ENCODE measurements at places on chromosomes 3 and 15.

GRCh38 chr3:194270627-194271459 lies 80.3 kb downstream of the CPN2 start:
- DNase-seq = no peak

DNA sequence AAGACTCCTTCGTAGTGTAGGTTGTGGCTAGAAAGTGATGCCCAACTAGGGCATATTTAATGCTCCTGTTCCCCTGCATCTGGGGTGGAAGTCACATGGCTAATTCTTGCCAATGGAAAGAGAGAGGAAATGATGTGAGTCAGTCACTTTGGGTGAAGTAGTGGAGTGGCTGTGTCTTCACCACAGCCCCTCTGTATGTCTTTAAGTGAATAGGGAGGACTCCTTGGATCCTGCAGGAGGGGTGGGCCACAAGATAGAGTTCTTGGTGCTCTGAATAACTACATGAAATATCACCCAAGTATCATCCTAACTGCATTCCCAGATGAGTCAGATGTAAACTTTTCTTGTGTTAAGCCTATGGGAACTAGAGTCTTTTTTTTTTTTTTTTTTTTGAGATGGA lies 17.8 kb upstream of the MB21D2 start:
- no peak for DNase-seq

DNA sequence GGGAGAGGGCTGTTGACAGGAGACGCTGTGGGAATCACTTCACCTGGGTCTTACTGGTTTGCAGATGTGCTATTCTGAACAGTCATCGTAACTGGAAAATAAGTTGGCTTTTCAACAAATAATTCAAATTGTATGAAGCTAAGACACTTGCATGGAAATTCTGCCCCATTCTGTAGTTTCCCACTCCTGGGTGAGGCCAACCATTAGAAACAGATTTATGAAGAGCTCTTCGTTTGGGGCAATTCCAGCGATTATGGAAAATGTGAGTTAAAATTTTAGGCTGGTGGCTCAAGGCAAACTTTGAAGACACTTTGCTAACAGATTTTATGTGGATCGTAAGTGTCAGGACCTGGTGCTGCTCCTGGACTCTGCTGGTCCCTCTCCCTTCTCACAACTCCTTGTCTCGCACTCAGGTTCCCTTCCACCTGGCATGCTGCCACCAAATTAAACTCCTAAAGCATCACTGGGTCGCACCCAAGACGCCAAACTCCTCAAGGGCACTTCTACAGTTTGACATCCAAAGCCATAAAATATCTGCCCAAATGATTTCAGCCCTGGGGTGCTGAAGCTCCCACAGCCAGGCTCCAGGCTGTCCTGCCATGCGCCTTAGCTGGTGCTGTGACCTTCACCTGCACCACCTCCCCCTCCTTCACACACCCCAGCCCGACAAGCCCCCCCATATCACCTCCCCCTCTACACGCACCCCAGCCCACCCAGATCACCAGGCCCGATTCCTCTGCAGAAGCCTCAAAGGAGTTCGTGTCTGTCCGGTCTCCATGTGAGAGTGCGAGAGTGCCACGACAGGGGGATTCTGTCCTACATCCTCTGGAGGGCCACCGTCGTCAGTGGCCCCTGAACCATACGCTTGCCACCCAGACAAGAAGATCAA lies 138.4 kb downstream of the NSMCE3 start:
- no peak for DNase-seq

DNA sequence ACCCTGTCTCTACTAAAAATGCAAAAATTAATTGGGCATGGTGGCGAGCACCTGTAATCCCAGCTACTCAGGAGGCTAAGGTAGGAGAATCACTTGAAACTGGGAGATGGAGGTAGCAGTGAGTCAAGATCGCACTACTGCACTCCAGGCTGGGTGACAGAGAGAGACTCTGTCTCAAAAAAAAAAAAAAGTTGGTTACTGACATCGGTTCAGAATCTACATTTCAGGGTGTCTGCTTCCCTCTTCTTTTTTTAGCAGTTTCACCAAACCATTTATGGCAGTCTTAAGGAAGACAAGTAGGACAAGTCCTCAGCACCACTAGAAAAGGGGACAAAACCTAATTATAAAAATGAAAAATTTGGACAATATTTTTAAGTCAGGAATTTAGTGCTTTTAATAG lies 3.3 kb upstream of the USP4 start:
- DNase-seq = no peak

- no peak for DNase-seq
Measured at GRCh38 chr3:18079739-18080138, 337.3 kb upstream of the TBC1D5 start.

- DNase-seq = no peak
Measured at GRCh38 chr15:96333131-96334016, 2.9 kb downstream of the NR2F2 start.

DNA sequence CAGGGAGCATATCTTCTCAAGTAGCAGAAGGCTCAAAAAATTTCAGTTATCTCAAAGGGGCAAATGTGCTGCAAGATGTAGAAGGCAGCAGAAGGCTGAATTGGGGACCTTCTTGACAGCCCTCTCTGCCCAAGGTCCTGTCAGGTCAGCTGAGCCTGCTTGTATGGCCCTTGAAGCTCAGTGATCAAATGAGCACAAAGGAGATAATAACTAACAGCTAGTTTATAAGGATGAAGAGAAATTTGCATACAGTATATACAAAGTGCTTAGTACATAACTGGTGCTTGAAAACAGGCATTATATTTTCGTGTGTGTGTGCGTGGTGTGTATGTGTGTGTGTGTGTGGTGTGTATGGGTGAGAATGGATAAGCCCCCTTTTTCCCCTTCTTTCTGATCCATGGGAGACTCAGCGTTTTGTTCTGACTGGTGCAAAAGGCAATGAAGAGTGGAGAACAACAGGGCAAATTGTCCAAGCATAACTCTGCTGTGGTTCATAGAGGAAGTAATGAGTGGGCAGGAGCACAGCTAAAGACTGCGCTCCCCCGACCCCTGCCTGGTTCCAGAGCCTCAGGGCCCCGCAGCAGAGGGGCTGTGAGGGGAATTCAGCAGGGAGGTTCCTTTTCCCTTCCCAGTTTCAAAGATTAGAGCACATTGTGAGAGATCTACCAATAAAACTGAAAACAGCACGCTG lies 356.8 kb upstream of the NR2F2 start:
- no peak for DNase-seq

DNA sequence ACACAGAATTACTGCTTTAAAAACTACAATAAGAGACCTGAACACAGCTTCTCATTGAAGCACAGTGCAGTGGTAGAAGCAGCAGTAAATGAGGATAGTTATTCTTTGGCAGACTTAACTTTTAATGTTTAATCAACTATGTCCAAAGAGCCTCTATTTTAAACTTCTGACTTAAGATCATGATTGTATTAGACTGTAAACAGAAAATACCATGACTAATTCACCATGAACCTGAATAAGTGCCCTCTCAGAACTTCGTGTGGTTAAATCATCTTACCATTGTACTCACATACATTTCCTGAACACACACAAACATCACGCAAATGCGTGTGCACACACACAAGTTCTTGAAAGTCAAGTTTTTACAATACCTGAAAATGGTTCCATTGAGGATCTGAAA lies 13.9 kb downstream of the CEP152 start:
- DNase-seq = no peak

DNA sequence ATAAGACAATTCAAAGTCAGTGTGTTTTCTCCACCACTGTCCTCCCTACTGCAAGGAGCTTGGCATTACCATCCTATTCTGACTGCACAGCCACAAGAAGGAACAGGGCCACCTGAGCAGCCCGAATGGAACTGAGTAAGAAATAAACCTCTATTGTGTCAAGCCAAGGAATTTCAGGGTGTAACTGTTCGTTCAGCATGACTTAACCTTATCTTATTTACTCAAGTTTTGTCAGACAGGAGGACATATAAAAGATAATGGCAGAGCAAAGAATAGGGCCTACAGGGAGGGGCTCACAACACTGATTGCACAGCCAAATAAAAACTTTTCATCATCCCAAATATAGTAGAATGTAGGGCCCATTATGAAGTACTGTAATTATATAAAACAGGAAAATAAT lies 236.1 kb downstream of the NEK10 start:
- no peak for DNase-seq

GRCh38 chr15:60352525-60352924 lies 45.3 kb downstream of the ANXA2 start:
- no peak for DNase-seq

DNA sequence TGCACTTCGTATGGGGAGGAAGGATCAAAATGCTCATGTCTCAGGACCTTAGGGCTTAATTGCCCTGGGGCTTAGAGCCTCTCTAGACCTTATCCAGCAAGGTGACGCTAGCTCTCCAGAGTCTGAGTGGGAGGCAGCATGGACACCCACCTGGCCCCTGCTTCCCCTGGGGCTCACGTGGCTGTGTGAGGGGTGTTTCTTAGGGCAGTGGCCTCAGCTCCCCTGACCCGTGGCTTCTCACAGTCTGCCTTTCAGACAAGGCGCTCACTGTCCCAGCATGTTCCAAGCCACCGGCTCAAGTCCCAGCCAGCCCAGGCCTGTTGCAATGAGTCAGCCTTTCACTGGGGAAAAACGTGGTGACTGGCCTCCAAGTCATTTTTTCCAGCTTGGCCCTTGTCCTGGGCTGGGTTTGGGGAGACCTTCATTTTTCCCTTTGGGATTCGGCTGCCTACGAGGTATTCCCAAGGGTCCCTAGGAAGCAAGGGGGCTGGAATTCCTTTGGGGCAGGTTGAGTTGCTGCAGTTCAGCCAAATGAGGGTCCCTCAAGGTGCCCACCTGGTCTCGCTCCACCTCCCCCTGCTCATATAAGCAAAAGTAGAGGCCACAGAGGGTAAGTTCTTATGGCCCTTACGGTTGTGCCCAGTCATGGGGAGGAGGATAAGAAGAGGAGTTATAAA lies 15.7 kb downstream of the BHLHE40 start:
- DNase-seq = no peak

- DNase-seq = no peak
Measured at GRCh38 chr3:132435224-132435910, 18.1 kb downstream of the DNAJC13 start.

- no peak for DNase-seq
Measured at GRCh38 chr3:50319181-50319893, 3.2 kb downstream of the HYAL2 start.

- no peak for DNase-seq
Measured at GRCh38 chr3:185365291-185366073, 2.5 kb downstream of the MAP3K13 start.

GRCh38 chr3:55720614-55721013 lies 233.5 kb upstream of the WNT5A start:
- DNase-seq = no peak

DNA sequence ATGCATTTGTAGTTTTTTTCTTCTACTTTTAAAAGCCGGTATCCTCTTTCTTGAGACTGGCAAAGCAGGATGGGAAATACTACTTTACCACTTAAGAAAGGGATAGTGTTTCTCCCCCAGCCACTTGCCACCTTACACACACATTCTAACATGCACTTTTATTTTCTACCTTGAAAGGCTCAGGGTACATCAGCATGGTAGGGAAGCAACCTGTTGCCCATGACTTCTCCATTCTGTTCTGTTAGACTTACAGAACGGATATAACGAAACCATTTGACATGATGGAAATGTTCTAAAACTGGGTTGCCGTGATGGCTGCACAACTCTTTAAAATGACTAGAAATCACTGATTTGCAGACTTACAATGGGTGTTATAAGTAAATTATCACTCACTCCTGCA lies 405.5 kb downstream of the SHQ1 start:
- no peak for DNase-seq

- DNase-seq = no peak
Measured at GRCh38 chr3:132433121-132433520, 15.8 kb downstream of the DNAJC13 start.

GRCh38 chr3:185406121-185406620 lies 43.2 kb downstream of the MAP3K13 start:
- DNase-seq = no peak

GRCh38 chr3:132749786-132750185 lies 27.6 kb upstream of the NPHP3 start:
- no peak for DNase-seq

DNA sequence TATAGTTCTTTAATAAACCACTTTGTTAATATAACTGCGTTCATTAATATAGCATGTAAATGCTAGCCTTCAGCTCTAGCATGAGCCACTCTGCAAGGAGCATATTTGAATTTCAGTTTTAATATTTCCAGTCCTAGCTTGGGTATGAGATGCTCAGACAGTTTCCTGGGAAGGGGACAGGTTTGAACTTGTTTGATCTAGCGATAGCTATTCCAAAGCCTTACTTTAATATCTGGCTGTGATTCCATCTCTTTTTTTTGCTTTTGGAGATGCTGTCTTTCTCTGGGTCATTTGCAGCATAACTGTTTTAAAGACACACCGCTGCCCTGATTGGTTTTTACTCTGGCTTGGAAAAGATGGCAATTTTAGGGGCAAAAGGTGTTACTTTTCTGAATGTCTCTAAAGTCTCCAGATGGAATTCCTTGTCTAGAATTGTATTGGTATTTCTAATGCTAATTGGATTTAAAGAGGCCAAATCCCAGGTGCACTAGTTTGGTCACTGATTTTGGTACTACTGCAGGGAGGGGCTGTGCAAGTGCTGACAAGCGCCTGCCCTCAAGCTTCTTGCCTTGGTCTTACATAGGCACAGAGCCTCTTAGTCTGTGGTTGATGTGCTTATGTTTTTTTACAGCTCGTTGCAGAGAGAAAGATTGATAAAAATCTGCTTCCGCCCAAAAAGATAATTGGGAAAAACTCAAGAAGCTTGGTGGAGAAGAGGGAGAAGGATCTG lies 2.8 kb downstream of the NISCH start:
- DNase-seq = no peak

GRCh38 chr15:40379853-40380252 lies 2.7 kb upstream of the KNSTRN start:
- DNase-seq = no peak

DNA sequence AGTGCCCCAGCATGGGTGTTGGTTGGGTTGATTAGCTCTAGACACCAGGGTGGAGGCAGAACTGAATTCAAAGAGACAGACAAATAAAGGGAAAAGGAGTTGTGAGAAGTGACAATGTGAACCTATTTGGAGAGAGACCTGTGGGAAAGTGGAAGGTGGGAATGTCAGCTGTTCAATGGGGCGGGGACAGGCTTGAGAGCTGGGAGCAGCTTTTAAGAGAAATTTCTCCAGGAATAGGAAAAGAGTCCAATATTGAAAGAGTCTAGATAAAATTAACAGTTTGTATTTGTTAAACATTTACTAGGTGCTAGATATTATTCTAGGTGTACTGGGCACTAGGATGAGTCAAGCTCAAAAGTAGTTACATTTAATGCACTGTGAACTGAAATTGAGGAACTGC lies 225.3 kb downstream of the GAP43 start:
- no peak for DNase-seq

DNA sequence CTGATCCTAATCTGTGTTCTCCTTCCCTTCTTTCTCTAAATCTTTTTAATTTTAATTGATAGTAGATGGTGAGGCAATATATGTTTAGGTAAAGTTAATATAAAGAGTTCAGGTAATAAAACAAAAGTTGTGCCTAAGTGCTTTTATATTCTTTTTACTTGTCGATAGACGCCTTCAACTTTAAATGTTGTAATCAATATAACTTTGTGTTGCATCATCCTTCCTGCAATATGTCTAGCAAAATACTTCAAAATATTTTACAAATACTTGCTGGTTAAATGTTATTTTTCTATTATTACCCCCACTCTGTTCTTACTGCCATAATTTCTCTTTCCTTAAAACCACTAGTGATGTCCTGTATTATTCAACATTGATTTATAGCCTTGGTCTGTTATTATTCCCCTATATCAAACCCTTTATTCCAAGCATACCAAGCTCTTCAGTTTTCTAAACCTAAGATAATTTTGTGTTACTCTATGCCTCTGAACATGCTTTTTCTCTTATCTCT lies 92.4 kb downstream of the NAALADL2 start:
- DNase-seq = no peak
